ENCODE measurements at places on chromosomes 5 and 9. TPM values are rescaled to one million over a fixed set of nuclear protein-coding genes. Genes with fewer than 3 reads are reported as not detected.

DNA sequence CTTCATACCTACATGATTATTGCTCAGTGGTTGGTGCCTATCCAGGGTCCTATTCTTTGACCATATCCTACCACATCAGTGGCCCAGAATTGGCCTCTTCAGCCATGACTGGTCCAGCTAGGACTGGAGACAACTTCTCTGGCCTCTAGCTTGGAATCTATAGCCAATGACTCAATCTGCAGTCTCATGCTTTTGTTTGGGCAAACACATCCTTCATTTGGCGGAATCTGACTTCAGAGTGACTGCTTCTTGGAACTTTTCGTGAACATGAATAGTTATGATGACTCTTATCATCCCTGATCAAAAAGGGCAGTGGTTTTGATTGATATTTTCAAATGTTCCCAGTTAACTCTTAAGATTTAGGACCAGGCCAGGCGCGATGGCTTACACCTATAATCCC lies 134.1 kb downstream of the PAPPA start:
- H3K27ac ChIP-seq, result no peak overlapping the region
- DNase-seq, result no peak
- no peaks in the 10 kb centered on the region for H3K4me1 ChIP-seq
- H3K4me3 ChIP-seq, result no peak overlapping the region

DNA sequence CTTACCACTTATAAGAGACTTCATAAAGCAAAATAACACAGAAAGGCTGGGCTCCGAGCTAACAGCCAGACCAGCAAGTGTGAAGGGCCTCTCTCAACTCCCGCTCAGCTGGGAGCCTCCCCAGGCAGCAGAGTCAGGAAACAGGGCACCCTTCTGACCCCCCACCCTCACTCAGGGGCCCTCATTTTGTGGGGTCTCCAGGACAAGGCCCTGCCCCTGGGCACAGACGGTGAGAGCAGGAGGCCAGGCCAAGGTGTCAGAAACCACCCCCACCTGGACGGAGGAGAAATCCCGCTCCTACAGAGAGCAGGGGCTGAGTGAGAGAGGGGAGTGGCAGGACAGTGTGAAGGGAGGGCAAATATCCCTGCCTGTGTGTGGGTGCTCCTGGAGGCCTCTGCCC lies 135.8 kb upstream of the FOXD4L5 start:
- H3K27ac ChIP-seq, result no peak overlapping the region
- no peak overlapping the region for H3K4me3 ChIP-seq
- peak; percentile 41 for DNase-seq
- H3K27me3 ChIP-seq, result no peaks in the 10 kb centered on the region

DNA sequence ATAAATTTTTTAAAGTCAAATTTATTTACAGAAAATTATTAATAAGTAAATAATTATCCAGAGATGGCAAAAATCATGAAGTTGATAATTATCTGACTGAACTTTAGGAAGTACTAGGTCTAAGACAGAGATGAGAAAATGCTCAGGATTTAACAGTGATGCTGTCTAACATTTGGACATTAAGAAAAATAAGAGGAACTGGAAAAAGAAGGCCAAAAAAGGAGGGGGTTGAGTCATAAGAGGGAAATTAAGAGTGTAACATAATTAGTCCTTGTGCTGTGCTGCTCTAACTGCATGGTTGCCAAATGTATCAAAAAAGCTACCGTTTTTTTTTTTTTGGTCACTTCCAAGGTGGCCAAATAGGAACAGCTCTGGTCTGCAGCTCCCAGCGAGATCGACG lies 35.4 kb upstream of the TUT7 start:
- no peak overlapping the region for H3K27ac ChIP-seq
- no peaks in the 10 kb centered on the region for H3K4me1 ChIP-seq
- no peak for DNase-seq

GRCh38 chr5:84032324-84032723 lies 311.7 kb upstream of the HAPLN1 start:
- no peak overlapping the region for H3K27ac ChIP-seq
- DNase-seq, result no peak
- H3K36me3 ChIP-seq, result no peaks in the 10 kb centered on the region
- no peaks in the 10 kb centered on the region for H3K27me3 ChIP-seq
- no peaks in the 10 kb centered on the region for H3K4me1 ChIP-seq

Gene GABRP
- total RNA-seq, result not detected

Gene PHYHD1
- total RNA-seq, result 46.5 TPM

DNA sequence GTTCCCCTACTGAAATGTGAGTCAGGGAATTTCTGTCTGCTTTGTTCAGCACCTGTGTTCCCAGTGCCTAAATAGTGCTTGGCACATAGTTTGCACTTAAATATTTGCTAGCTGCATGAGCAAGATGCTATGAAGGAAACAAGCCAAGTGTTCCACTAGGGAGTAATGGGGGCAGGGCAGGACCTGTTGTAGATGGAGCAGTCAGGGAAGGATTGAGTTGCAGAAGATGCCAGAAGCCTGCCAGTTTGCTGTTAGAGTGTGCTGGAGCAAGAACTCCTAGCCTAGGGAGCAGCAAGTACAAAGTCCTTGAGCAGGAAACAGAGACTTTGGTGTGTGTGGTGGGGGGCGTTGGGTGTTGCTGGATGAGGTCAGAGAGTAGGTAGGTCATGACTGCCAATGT lies 87.5 kb downstream of the DAB2IP start:
- H3K27ac ChIP-seq, result no peak overlapping the region
- DNase-seq, result no peak
- H3K27me3 ChIP-seq, result no peaks in the 10 kb centered on the region
- peaks cover 83% of the 10 kb centered on the region for H3K4me1 ChIP-seq

GRCh38 chr9:123990427-123990826 lies 21.1 kb upstream of the LHX2 start:
- DNase-seq, result no peak
- H3K4me1 ChIP-seq, result no peaks in the 10 kb centered on the region
- no peak overlapping the region for H3K4me3 ChIP-seq
- no peaks in the 10 kb centered on the region for H3K36me3 ChIP-seq

Gene STPG3
- total RNA-seq, result not detected

GRCh38 chr5:156367597-156367996 lies 40.6 kb downstream of the SGCD start:
- H3K27ac ChIP-seq, result no peak overlapping the region
- no peak overlapping the region for H3K4me3 ChIP-seq
- no peaks in the 10 kb centered on the region for H3K27me3 ChIP-seq

DNA sequence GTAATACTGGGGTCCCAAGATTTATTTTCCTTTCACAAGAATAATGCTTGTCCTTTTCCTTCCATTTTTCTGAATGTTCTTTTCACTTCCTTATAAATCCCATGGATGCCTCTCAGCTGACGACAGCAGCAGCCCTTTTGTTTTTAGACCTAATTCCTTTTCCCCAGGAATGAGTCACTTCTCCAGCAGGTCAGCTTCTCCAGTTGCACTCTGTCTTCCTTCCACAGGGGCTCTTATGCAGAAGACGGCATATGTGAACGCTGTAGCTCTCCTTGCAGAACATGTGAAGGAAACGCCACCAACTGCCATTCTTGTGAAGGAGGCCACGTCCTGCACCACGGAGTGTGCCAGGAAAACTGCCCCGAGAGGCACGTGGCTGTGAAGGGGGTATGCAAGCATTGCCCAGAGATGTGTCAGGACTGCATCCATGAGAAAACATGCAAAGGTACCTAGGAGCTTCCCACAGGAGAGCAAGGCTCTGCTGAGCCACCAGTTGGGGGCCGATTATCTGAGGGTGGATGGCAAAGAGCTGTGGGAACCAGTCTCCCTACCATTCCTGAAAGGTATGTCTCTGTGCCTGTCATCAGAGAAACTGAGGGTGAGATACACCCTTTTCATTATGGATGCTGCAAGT lies 72.9 kb downstream of the RFK start:
- H3K4me3 ChIP-seq, result no peak overlapping the region
- DNase-seq, result no peak
- no peaks in the 10 kb centered on the region for H3K36me3 ChIP-seq
- no peaks in the 10 kb centered on the region for H3K27me3 ChIP-seq
- H3K27ac ChIP-seq, result no peak overlapping the region

- DNase-seq, result no peak
- H3K27ac ChIP-seq, result peak overlapping the region; percentile 88
- H3K36me3 ChIP-seq, result peaks cover 2% of the 10 kb centered on the region
- H3K4me3 ChIP-seq, result peak overlapping the region; percentile 16
- peaks cover 38% of the 10 kb centered on the region for H3K4me1 ChIP-seq
- H3K27me3 ChIP-seq, result no peaks in the 10 kb centered on the region
Observed at GRCh38 chr9:129887334-129888292, 52.4 kb downstream of the USP20 start.

Gene TOR4A
- total RNA-seq, result 27.4 TPM

- no peaks in the 10 kb centered on the region for H3K4me1 ChIP-seq
- no peaks in the 10 kb centered on the region for H3K36me3 ChIP-seq
- H3K27ac ChIP-seq, result no peak overlapping the region
- no peak overlapping the region for H3K4me3 ChIP-seq
Observed at GRCh38 chr5:113678924-113679575, 165.6 kb downstream of the YTHDC2 start.

DNA sequence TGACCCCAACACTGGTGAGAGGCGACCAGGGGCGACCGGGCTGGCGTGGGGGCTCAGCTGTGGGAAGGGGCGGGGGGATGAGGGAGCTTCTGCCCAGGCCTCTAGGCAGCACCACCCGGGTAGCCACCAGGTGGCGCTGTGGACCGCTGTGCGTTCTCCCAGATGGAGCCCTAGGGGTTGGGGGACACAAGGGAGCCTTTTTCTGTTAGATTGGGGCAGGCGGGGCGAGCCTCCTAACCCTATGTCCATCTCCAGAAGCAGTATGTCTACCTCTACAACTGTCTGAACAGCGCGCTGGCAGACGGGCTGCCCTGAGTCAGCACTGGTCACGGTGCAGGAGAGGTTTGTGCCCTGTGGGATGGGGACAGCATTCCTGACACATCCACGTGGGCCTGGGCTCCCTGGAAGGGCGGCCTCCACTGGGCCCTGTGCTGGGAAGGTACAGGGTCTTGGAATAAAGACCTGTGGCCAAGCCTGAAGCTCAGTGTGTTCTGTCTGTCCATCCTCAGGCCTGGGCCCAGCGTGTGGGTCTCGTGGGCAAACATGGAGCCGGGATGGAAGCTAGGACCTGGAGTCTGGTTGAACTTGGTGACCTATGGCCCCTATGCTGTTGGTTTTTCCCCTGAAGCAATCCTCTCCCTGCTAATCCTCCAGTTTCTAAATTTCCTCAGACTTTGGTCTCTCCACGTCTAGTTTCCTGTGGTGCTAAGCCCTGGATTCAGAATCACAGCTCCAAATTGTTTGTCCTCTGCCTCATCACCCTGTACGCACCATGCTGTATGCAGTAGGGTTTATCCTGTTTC lies 23.1 kb upstream of the SPTLC1 start:
- H3K4me3 ChIP-seq, result no peak overlapping the region
- H3K27ac ChIP-seq, result no peak overlapping the region
- no peaks in the 10 kb centered on the region for H3K36me3 ChIP-seq
- H3K27me3 ChIP-seq, result no peaks in the 10 kb centered on the region
- H3K4me1 ChIP-seq, result peaks cover 8% of the 10 kb centered on the region

GRCh38 chr9:99447951-99448350 lies 225.9 kb downstream of the SEC61B start:
- no peaks in the 10 kb centered on the region for H3K36me3 ChIP-seq
- H3K27me3 ChIP-seq, result no peaks in the 10 kb centered on the region
- no peaks in the 10 kb centered on the region for H3K4me1 ChIP-seq
- DNase-seq, result no peak
- H3K4me3 ChIP-seq, result no peak overlapping the region
- H3K27ac ChIP-seq, result no peak overlapping the region

DNA sequence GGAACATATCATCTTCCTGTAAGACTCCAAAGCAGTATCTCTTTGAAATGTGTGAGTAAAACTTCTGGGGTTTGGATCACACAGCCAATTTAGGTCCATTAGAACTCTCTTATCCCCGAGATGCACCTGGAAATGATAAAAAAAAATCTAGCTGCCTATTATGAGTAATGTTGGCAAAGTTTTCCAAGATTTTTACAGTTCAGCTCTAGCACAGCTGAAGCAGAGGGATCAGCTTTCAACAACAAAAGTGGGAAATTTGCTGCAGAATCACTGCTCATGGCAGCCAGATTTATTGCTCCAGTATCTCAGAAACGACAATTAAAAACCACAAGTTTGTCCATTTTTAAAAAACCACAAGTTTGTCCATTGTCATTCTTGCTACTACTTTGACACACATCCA lies 292.2 kb downstream of the IRX2 start:
- H3K27me3 ChIP-seq, result no peaks in the 10 kb centered on the region
- H3K27ac ChIP-seq, result no peak overlapping the region
- H3K4me3 ChIP-seq, result no peak overlapping the region

DNA sequence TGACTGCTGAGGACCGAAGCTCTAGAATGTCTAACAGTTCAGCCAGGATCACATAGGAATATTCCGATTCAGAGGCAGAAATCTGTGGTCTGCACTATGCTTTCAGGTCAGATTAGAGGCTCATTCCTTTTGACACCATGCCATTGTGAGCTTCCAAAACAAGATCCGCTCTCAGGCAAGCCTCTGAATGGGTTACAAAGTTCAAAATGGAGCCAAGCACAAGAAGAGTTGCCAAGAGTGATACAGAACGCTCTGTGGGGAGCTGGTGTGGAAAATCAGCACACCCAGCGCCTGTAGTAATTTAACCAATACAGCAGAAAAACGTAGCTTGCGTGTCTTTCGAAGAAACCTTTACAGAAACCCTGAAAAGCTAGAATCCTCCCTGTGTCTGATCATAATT lies 33.3 kb upstream of the FAT2 start:
- H3K27ac ChIP-seq, result no peak overlapping the region
- no peak overlapping the region for H3K4me3 ChIP-seq
- no peak for DNase-seq
- no peaks in the 10 kb centered on the region for H3K36me3 ChIP-seq
- no peaks in the 10 kb centered on the region for H3K27me3 ChIP-seq

Gene CKMT2
- 3.0 TPM for total RNA-seq

Gene ANXA6
- total RNA-seq, result 143 TPM

DNA sequence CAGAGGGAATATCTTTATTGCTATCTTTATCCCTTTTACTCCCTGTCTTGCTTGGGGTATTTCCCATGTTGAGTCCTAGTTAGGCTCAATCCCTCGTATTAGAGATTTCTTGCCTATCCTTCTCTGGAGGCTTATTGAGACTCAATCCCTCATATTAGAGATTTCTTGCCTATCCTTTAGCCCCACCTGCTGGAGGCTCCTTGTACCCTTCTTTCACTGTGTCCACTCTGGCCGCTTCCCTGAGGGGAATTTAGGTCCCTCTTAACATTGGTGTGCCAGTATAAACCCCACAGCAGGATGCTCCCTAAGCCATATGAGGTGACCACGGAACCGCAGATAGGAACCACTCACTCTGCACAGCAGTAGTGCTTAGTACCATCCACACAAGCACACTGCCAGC lies 110.7 kb upstream of the MAMDC2 start:
- DNase-seq, result no peak
- no peaks in the 10 kb centered on the region for H3K4me1 ChIP-seq
- no peaks in the 10 kb centered on the region for H3K36me3 ChIP-seq
- no peak overlapping the region for H3K4me3 ChIP-seq
- H3K27me3 ChIP-seq, result no peaks in the 10 kb centered on the region
- H3K27ac ChIP-seq, result no peak overlapping the region

DNA sequence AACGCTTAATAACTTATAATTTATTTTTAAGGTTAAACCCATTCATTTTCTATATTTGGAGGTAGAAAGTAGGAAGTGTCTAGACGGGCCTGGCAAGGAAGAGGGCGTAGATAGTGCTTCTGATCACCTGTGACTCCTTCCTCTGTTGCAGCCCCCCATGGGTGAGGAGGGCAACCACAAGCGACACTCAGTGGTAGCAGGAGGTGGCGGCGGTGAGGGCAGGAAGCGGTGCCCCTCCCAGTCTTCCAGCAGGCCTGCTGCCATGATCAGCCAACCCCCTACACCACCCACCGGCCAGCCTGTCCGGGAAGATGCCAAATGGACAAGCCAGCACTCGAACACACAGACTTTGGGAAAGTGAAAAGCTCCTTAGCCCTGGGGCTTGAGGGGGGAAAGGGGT lies 36.7 kb downstream of the FAXDC2 start:
- no peaks in the 10 kb centered on the region for H3K4me1 ChIP-seq
- no peak for DNase-seq
- H3K27me3 ChIP-seq, result no peaks in the 10 kb centered on the region
